ENCODE measurements at places on chromosomes 13 and 19. TPM values are rescaled to one million over a fixed set of nuclear protein-coding genes. Genes with fewer than 3 reads are reported as not detected.

GRCh38 chr19:2391118-2391725, 31.2 kb downstream of the TMPRSS9 start:
- H3K36me3 ChIP-seq, result no peaks in the 10 kb centered on the region
- no peaks in the 10 kb centered on the region for H3K4me1 ChIP-seq

MCEMP1 gene
- 184 TPM for total RNA-seq

METTL21C gene
- not detected for total RNA-seq

- DNase-seq, result no peak
- H3K27ac ChIP-seq, result no peak overlapping the region
- no peaks in the 10 kb centered on the region for H3K36me3 ChIP-seq
- no peak overlapping the region for H3K4me3 ChIP-seq
Measured at GRCh38 chr13:95749545-95749944, 72.6 kb downstream of the DNAJC3 start.

ANKRD24 gene
- total RNA-seq, result 1.9 TPM

GRCh38 chr13:77492982-77493381, 42.5 kb upstream of the SCEL start:
- no peak overlapping the region for H3K4me3 ChIP-seq
- H3K36me3 ChIP-seq, result no peaks in the 10 kb centered on the region
- no peak for DNase-seq
- H3K4me1 ChIP-seq, result no peaks in the 10 kb centered on the region
- H3K27me3 ChIP-seq, result no peaks in the 10 kb centered on the region
- no peak overlapping the region for H3K27ac ChIP-seq

UQCR11 gene
- total RNA-seq, result 164 TPM

DNA sequence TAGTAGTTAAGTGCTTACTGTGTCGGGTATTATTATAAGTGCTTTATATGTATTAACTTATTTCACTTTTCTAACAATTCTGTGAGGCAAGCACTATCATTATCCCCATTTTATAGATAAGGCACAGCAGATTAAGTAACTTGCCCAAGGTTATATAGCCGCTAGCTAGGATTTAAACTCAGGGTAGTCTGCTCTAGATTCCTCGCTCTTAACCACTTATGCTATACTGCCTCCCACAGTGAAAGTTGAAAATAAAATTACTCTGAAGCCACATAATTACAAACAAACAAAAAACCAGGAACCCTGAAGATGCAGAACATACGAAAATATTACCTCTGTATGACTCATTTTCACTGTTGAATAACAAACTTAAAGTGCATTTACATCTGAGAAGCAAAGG, 3.9 kb downstream of the TEX30 start:
- peaks cover 11% of the 10 kb centered on the region for H3K4me1 ChIP-seq
- no peak for DNase-seq
- peaks cover 8% of the 10 kb centered on the region for H3K36me3 ChIP-seq
- H3K4me3 ChIP-seq, result no peak overlapping the region
- H3K27me3 ChIP-seq, result no peaks in the 10 kb centered on the region
- no peak overlapping the region for H3K27ac ChIP-seq

- no peaks in the 10 kb centered on the region for H3K27me3 ChIP-seq
- H3K4me3 ChIP-seq, result no peak overlapping the region
- H3K36me3 ChIP-seq, result no peaks in the 10 kb centered on the region
- no peak overlapping the region for H3K27ac ChIP-seq
- no peaks in the 10 kb centered on the region for H3K4me1 ChIP-seq
- no peak for DNase-seq
Measured at GRCh38 chr19:53595510-53595867, 36.3 kb upstream of the DPRX start.

DNA sequence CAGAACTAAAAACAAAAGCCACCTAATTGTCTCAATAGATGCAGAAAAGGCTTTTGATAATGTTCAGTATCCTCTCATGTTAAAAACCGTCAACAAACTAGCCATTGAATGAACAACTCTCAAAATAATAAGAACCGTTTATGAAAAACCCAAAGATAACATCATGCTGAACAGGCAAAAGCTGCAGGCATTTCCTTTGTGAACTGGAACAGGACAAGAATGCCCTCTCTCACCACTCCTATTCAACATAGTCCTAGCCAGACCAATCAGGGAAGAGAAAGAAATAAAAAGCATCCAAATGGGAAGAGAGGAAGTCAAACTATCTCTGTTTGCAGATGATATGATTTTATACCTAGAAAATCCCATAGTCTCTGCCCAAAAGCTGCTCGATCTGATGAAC, 179.6 kb upstream of the EDNRB start:
- no peaks in the 10 kb centered on the region for H3K36me3 ChIP-seq
- no peak for DNase-seq
- no peak overlapping the region for H3K27ac ChIP-seq
- H3K27me3 ChIP-seq, result no peaks in the 10 kb centered on the region
- H3K4me1 ChIP-seq, result no peaks in the 10 kb centered on the region

Data from lower lobe of right lung (tissue), 2 donors.